ENCODE measurements at places on chromosomes 4 and X.

- DNase-seq, result no peak
Observed at GRCh38 chr4:52825460-52826090, 36.5 kb upstream of the RASL11B start.

- no peak for DNase-seq
Observed at GRCh38 chrX:133235830-133236229, 17.7 kb upstream of the TFDP3 start.

- no peak for DNase-seq
Observed at GRCh38 chr4:112545346-112545745, 29.4 kb upstream of the NEUROG2 start.

- no peak for DNase-seq
Observed at GRCh38 chr4:84578540-84579402, 4.2 kb upstream of the CDS1 start.

GRCh38 chr4:153509724-153510123 lies 43.6 kb downstream of the TMEM131L start:
- DNase-seq, result no peak

GRCh38 chr4:172103456-172103855 lies 290.3 kb downstream of the GALNTL6 start:
- DNase-seq, result no peak

DNA sequence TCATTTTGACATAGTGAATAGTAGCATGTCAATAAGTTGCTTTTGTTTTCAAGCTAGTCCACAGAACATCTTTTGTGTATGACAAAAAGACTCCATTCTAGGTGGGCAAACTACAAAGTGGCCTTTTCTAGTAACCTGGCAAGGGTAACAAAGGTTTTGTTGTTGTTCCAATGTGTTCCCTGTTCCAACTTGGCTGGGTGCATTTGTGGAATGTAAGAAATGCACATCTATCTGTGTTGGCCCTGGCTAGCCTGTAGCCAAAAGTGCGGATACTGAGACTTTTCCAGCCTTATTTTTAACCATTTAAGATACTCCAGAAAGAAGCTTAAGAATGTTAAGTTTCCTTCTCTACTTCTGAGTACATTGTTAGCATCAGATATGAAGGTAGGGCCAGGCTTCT lies 118.7 kb upstream of the CHRDL1 start:
- no peak for DNase-seq

- DNase-seq, result no peak
Observed at GRCh38 chrX:1124531-1124930, 87.9 kb downstream of the CRLF2 start.

- DNase-seq, result no peak
Observed at GRCh38 chrX:17160975-17161374, 214.0 kb upstream of the NHS start.

DNA sequence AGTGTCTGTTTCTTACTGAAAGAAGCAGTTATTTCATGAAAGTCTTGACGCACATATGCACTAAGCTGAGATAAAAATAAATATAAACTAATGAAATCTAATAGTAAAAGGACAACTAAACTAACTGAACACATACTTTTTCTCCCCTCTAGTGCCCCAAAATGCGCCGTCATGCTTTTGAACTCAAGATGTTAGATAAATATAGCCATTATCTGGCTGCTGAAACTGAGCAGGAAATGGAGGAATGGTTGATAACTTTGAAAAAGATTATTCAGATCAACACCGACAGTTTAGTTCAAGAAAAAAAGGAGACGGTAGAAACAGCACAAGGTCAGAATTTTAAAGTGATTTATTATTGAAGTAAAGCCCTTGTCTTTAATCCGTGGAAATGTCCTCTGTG lies 70.2 kb downstream of the DOCK11 start:
- DNase-seq, result no peak

DNA sequence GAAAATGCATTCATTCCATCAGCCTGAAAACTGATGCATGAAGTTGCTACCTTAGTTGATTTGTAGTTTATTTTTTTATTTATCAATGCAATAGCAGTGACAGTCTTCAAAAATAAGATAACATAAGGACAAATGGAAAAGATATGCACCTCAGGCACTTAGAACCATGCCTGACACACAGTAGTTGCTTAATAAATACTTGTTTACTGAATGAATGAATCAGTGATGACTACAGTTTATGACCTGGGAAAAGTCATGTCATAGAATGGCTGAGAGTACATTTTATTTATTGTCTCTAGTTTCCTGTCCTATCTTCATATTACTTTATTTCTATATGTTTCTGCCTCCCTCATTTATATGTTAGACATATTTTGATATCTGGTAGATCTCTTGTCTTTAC lies 171.8 kb downstream of the TLL1 start:
- no peak for DNase-seq

DNA sequence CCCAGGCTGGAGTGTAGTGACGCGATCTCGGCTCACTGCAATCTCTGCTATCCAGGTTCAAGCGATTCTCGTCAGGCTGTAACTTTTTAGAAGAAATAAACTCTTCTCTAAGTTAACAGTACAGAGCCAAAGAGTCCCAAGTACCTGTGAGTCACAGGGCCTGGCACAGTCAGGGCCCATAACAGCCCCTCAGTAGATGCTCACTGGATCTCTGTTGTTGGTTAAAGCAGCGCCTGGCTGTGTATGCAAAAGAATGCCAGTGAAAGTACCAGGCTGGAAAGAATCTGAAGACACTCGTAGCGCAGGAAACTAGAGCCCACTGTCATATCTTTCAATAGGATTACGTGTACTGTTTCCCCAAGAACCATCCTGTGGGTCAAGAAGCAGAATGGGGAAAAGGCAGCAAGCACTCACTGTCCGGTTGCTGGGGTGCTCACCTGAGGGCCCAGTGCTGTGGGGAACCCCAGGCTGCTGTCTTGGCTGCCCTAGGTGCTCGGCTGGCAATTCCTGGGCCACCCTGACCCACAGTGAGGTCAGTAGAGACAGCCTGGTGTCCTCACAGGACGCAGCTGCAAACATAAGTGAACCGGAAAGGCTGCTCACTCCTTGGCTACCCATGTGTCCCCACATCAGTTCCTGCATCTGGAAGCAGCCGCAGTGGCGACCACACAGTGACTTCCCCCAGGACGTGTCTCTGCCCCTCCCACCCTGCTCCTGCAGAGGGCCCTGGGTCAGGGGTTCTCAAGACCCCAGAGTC lies 3.1 kb upstream of the SLBP start:
- no peak for DNase-seq

GRCh38 chr4:125225806-125226205 lies 88.9 kb upstream of the FAT4 start:
- DNase-seq, result no peak

DNA sequence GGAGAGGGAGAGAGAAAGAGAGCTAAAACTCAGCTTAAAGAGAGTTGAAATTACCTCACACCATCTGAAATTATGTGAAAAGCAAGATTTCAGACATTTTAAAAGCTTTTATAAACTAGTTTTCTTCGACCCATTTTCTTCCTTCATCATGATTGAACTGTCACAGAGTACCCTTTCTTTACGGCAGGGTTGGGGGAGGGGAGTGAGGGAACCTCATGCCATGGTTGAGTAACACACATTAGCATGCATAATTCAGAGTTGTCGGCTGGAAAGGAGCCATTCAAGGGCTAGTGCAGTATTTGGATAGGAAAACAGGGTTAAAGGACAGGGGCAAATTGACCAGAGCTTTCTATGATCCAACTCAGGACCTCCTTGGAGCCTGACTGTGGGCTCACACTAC lies 46.2 kb downstream of the PCDH19 start:
- no peak for DNase-seq

- DNase-seq, result no peak
Observed at GRCh38 chr4:98652996-98653395, 5.4 kb downstream of the TSPAN5 start.

GRCh38 chr4:53780736-53781400 lies 189.6 kb upstream of the LNX1 start:
- no peak for DNase-seq

DNA sequence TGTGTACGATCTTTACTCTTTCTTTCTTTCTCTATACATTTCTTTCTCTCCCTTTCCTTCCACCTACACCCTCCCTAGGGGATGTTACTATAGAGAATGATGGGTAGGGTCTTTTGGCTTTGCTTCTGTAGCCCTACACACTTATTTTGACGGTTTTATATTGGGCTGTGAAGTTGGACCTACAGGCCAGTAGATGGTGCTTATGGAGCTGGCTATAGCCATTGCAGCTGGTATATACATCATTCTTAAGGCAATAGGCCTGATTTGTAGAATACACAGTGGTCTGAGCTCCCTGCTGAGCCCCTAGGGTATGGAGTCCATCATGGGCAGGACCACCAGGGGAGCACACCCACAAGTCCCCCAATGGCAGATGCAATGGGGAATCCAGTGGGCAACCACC lies 1869.7 kb downstream of the STIM2 start:
- no peak for DNase-seq

DNA sequence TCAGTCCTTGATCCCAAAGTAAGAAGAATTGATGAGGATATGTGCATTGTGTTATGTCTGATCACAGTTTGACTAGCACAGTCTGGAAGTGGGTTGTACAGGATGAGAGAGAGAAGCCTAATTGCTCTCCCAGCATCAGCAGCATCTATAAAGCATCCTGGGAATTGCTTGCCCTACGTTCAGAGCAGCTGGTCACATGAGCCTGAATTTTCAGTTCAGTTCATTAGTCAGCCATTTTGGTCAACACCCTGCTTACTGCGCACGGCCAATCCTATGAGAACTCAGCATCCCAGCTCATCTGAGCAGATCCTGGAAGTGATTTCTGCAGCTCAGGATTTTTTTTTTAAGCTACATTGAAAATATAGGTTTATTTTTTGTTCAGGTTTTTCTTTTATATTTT lies at the start of gene RUFY3:
Gene RUFY3, plus strand, starts transcription at position 218 of the 400 bp plus-strand sequence. CDS start 610 bp downstream, outside the sequence.
- DNase-seq, result no peak

DNA sequence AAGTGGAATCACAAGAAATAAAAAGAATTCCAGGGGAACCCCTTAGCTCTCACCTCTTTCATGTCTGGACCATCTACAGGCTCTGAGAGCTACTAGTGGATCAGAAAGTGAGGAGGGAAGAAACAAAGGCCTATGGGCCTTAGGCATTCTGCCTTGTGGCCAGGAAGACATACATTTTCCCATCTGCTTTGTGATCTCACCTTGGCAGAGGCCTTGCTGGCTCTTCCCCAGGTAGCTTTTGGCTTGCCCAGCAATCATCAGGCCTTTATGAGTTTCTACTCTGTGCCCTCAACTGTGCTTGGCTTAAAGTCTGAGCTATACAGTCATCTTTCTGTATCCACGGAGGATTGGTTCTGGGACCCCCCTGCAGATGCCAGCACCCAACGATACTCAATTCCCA lies 28.3 kb upstream of the CD99L2 start:
- DNase-seq, result no peak

GRCh38 chr4:118398226-118399090 lies 45.7 kb upstream of the PRSS12 start:
- no peak for DNase-seq

DNA sequence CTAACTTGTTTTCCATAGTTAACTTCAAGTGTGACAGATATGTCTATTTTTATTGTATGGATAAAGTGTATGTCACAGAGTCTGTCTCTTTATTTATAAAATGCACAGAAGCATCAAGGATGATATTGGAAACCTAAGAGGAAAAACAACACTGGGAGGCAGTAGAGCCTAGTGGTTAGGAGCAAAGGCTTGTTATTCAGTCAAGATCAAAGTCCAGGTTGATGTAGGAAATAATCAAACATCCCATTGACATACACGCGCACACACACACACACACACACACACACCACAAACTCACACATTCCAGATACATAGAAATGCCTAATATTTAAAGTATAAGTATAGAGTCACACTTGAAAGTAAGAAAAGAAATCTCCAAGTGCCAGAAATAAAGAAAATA lies 206.8 kb downstream of the CHRDL1 start:
- no peak for DNase-seq

DNA sequence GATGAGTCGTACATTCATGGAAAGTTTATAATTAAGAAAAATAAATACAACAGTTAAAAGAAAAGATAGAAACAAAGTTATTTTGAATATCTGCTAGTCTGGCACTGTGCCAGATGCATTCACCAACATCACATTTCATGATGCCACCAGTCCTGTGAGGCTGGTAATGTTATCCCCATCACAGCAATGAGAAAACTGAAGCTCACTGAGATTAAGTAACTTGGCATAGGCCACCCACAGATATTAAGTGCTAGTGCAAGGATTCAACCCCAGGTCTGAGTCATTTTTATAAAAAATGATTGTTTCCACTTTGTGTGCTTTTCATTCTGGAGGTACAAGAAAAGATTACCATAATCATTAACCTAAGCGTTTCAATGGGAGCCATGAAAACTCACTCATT lies 65.0 kb upstream of the IL15 start:
- DNase-seq, result no peak

GRCh38 chr4:10466161-10466560 lies 8.9 kb upstream of the ZNF518B start:
- no peak for DNase-seq

DNA sequence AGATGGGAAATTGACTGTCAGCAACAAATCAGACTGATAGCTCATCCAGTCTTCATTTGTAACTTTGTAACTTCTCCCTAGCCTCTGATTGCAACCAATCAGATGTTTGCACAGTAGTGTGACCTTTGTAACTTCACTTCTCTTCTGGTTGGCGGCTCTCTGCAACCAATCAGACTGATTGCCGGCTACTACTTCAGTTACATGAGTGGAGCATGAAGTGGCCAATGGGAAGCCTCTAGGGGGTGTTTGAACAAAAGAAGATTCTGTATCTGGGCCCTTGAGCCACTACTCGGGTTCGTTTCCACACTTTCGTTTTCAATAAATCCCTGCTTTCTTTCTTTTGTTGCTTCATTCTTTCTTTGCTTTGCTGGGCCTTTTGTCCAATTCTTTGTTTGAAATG lies 1285.8 kb downstream of the TECRL start:
- no peak for DNase-seq

DNA sequence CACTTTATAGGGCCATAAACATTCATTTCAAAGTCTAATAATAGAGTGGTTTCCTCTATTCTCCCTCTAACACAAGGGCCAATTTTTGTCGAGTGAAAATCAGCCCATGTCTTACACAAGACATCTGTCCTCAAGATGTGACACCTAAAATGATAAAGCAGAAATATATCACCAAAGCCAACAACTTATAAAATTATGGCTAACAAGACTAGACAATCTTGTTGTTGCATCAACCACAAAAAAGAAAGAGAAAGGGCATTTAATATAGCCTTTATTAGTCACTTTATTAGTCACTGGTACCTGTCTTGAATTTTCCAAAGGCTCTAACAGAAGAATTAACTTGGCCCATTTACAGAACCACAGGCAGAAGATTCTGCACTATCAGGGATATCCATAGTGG lies 161.6 kb downstream of the SMIM20 start:
- no peak for DNase-seq

DNA sequence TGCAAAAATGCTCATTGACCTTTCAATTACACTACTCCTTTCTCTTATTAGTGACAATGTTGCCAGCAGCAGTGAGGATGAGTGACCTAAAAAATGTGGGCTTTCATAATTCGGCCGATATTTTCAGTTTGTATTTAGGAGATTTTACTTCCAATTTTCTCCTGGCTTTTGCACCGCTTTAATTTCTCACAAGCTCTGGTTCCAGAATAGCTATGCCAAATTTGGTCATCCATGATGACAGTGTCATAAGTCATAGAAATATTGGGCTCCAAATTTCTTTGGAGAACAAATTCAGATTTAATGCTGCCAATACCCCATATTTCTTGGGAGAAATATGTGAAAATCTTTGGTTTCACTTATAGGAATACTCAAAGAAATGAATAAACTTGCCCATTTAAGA lies 187.7 kb upstream of the HCCS start:
- no peak for DNase-seq
